SK-N-SH (cell line): ENCODE measurements at places on chromosomes 16 and 17. TPM values are rescaled to one million over a fixed set of nuclear protein-coding genes. Genes with fewer than 3 reads are reported as not detected.

DNA sequence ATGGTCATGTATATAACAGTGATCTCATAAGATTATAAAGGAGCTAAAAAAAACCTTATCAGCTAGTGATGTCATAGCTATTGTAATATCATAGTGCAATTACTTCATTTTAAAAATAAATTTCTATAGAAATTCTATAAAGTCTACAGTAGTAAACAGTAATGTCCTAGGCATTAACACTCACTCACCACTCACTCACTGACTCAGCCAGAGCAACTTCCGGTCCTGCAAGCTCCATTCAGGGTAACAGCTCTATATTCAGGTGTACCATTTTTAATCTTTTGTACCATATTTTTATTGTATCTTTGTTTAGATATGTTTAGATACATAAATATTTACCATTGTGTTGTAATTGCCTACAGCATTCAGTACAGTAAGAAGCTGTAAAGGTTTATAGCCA, 524.4 kb upstream of the CDH5 start:
- no peak for DNase-seq

GRCh38 chr16:50281391-50282009, 15.1 kb downstream of the ADCY7 start:
- no peak for DNase-seq

RBFOX1 gene
- polyA plus RNA-seq: not detected in 2 replicates

GRCh38 chr17:38706505-38707216, 1.6 kb downstream of the MLLT6 start:
- no peak for DNase-seq

GRCh38 chr16:85270374-85270773, 158.1 kb upstream of the CIBAR2 start:
- peak; percentile 81 for DNase-seq

- no peak for DNase-seq
Measured at GRCh38 chr16:4664538-4665418, 28.6 kb upstream of the NUDT16L1 start.
